Renal cortical epithelial cell (primary cell): ENCODE measurements at places on chromosomes 2 and 18.

- DNase-seq: no peak
These were observed 27.3 kb downstream of the CCDC85A start for GRCh38 chr2:56211048-56211447.

DNA sequence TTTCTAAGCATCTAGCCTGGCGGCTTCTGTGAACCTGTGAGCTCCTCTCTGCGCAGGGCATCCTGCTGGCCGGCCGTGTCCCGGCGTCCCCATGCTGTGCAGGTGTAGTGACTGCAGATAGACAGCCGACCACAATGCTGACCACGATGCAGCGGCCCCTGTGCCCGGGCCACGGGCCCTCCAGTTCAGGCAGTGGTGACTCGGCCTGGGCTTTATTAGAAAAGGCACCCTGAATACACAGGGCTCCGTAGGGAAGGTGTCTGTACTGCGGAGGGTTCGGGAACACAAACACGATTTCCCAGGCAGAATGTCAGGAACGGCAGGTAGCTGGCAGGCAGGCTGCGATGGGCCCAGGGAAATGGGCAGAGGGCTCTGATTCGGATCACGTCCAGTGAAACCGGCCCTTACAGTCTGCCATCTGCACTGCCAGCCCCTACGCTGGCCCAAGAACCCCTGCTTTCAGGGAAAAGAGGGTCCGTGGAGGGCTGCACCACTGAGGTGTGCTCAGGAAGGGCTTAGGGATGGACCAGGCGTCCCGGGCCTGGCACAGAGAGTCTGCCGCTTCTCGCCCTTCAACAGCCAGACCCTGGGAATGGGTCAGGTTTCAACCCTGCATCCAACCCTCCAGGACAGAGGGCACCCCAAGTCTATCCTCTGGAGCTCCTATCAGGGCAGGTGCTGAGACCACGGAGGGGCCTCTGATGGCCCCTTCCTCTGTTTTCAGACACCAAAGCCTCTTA lies 196.5 kb downstream of the HDAC4 start:
- no peak for DNase-seq

- DNase-seq: peak; percentile 32
These were observed 78.5 kb downstream of the PRKCE start for GRCh38 chr2:45729753-45730512.

GRCh38 chr2:37370666-37371065 lies 26.2 kb downstream of the QPCT start:
- DNase-seq: no peak

GRCh38 chr18:12783524-12783923 lies 80.7 kb downstream of the PSMG2 start:
- no peak for DNase-seq

DNA sequence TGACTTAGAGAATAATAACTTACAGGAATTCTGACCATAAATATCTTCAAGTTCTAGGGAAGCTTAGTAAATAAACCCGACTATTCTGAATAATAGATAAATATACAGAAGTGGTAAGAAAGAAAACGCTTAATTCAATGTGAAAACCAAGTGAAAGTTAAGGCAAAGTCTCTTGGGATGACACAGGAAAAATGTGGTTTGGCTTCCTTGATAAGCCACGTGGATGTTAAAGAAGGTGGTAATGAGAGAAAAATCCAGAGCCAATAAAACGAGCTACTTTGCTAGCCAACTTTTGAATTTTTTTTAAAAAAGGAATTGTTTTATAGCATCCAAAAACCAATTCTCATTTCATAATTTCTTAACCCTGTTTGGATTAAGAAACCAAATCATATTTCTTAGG lies 166.2 kb upstream of the VRK2 start:
- DNase-seq: no peak

GRCh38 chr18:8765783-8766463 lies 60.6 kb downstream of the MTCL1 start:
- no peak for DNase-seq
